ENCODE measurements at places on chromosomes 16 and 17. TPM values are rescaled to one million over a fixed set of nuclear protein-coding genes. Genes with fewer than 3 reads are reported as not detected.

Gene MYH1
- total RNA-seq = not detected

Gene MRC2
- 5.2 TPM for total RNA-seq

Gene COX6A2
- total RNA-seq = not detected

Gene CCT6B
- 1.3 TPM for total RNA-seq

Gene ATF7IP2
- 49.1 TPM for total RNA-seq

Gene TEX14
- total RNA-seq = 0.59 TPM

DNA sequence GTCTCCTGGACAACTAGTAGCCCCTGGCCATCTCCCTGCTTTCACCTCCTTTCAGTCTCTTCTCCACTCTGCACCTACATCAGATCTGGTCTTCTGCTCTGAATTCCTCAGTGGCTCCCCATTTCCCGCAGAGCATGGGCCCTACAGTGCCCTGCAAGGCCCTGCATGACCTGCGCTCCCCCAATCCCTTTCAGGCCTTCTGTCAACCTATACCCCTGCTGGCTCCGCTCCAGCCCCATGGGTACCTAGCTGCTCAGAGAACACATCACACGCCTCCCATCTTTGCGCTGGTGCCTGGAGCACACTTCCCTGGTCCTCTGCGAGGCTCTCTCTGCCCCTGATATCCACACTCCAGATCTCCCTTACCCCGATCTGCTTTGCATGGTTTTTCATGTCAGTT is 145.2 kb downstream of the KATNIP start:
- no peaks in the 10 kb centered on the region for H3K4me1 ChIP-seq
- DNase-seq = no peak
- no peaks in the 10 kb centered on the region for H3K27me3 ChIP-seq
- H3K4me3 ChIP-seq = no peak overlapping the region
- H3K27ac ChIP-seq = no peak overlapping the region

DNA sequence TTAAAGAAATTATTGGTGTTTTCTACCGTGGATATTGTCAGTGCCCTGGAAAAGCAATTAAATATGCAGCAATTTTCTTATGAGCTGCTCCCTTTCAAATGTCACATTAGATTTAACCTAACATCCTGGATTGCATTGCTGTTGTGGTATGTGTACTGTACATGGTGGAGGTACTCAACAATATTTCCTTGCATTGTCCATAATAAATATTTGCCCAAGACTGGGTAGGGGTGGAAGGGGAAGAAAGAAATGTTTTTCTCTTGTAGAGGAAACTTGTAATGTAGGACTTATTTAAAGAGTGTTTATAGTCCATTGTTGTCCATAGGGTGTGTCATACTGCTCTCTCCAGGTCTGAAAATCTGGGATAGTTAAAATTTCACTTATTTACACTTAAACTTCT is 346.2 kb upstream of the TBX2 start:
- no peaks in the 10 kb centered on the region for H3K4me1 ChIP-seq
- H3K36me3 ChIP-seq = no peaks in the 10 kb centered on the region
- no peak overlapping the region for H3K4me3 ChIP-seq
- no peak overlapping the region for H3K27ac ChIP-seq
- H3K27me3 ChIP-seq = no peaks in the 10 kb centered on the region

DNA sequence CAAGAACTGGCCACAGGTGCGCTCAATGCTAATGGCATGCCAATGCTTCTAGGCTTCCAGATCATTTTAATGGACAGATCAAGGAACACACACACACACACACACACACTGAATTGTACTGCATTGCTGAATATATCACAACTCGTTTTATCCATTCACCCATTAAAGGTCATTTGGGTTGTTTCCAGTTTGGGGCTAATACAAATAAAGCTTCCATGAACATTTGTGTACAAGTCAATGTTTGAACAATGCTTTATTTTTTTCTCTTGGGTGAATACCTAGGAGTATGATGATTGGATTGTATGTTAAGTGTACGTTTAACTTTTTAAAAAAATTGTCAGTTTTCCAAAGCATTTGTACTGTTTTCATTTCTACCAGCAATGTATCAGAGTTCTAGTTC is 3.6 kb upstream of the PCTP start:
- peaks cover 15% of the 10 kb centered on the region for H3K4me1 ChIP-seq
- H3K36me3 ChIP-seq = no peaks in the 10 kb centered on the region
- H3K27me3 ChIP-seq = peaks cover 2% of the 10 kb centered on the region
- DNase-seq = no peak
- H3K27ac ChIP-seq = no peak overlapping the region
- H3K4me3 ChIP-seq = no peak overlapping the region

DNA sequence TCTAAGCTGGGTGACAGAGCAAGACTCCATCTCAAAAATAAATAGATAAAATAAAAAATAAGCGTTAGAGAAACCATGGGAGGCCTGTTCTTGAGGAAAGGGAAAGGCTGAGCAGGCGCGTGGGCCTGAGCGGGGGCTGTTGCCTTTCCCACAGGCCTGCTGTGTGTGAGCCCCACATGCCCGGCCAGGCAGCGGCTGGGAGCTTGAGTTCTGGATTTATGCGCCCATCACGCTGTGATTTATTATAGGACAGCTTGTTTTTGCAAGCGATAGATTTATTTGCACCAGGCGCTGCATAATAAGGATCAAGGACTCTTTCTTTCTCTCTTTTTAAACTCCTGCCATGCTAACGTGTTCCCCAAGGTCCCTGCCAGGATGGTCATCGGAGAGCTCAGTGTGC is 14.8 kb upstream of the WFDC1 start:
- no peak for DNase-seq
- H3K27ac ChIP-seq = no peak overlapping the region
- H3K36me3 ChIP-seq = no peaks in the 10 kb centered on the region

DNA sequence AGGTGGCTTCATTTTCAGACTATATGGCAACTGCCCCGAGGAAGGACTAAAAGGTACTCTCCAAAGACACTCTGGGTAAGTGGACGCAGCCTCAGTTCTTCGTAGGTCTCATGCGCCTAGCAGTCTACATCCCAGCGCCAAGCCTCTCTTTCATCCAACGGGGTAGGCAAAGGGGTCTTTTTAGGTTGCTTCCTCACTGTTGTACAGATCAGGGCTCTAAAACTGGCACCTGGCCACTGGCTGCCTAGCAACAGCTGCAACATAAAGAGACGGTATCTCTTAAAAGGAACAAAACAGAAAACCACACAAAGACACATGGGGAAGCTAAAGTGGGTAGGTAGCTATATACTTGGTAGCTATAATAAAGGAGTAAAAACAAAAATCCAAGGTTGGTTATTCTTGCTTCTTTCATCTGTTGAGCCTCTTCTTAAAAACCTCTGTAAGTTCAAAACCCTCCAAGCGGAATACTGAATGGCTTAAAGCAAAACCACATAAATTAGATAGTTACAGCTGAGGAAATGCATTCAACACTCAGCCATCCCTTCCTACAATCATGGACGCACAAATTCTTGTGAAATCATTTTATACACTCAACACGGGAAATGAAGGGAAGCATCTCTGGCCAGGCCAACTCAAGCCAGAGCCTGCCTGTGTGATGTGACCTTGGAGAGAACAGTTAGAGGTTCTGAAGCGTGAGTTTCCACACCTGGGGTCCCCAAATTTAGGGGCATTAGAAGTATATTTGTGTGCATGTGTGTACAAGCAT is 22.7 kb downstream of the CYTH1 start:
- peak; percentile 89 for DNase-seq
- H3K27ac ChIP-seq = peak overlapping the region; percentile 95
- H3K4me1 ChIP-seq = peaks cover 85% of the 10 kb centered on the region
- H3K4me3 ChIP-seq = peak overlapping the region; percentile 16
- no peaks in the 10 kb centered on the region for H3K27me3 ChIP-seq
- H3K36me3 ChIP-seq = no peaks in the 10 kb centered on the region

GRCh38 chr16:89738538-89739317 is 17.4 kb downstream of the ZNF276 start:
- peaks cover 21% of the 10 kb centered on the region for H3K4me1 ChIP-seq
- H3K36me3 ChIP-seq = peaks cover 38% of the 10 kb centered on the region
- H3K27ac ChIP-seq = no peak overlapping the region
- DNase-seq = no peak
- H3K4me3 ChIP-seq = no peak overlapping the region

GRCh38 chr17:4479982-4480751 is 18.5 kb upstream of the SPNS2 start:
- peak overlapping the region; percentile 64 for H3K27ac ChIP-seq
- H3K4me3 ChIP-seq = no peak overlapping the region

GRCh38 chr17:15281909-15282308 is 16.8 kb upstream of the PMP22 start:
- no peak overlapping the region for H3K27ac ChIP-seq
- H3K4me1 ChIP-seq = no peaks in the 10 kb centered on the region
- no peak for DNase-seq
- H3K4me3 ChIP-seq = no peak overlapping the region
- H3K36me3 ChIP-seq = no peaks in the 10 kb centered on the region
- peaks cover 19% of the 10 kb centered on the region for H3K27me3 ChIP-seq

DNA sequence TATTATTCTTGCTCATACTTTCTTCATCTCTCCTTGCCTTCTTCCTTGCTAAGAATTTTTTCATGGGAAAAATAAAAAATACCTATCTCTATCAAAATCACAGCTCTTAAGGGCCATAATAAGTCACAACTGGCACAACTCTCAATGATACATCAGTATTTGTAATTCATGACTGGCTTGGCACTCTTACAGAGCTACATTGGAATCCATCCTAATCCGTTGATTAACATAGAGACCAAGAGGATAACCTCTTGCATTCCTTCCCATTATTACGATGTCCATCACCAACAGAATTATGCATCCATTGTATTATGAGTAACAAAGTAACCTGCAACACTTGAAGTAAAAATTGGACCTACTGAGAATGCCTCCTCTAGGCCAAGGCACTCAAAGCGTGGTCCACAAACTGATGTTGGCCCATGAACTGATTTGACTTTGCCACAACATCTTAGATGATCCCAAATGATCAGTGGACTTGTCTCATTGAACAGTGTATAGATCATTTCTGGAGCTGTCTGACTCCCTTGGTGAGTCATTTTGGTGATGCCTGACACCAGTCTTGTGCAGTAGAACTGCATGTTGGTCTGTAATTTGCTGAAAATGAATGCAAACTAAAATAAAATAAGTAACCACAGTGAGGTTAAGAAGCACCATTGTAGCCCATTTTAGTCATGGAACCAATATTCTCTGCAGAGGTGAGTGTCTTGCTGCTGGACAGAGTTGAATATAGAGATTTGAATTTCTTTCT is 163.2 kb downstream of the AXIN2 start:
- no peaks in the 10 kb centered on the region for H3K36me3 ChIP-seq
- H3K27me3 ChIP-seq = peaks cover 7% of the 10 kb centered on the region
- no peak for DNase-seq
- peaks cover 18% of the 10 kb centered on the region for H3K4me1 ChIP-seq

GRCh38 chr17:27226611-27227230 is 67.2 kb upstream of the WSB1 start:
- DNase-seq = no peak
- H3K4me1 ChIP-seq = no peaks in the 10 kb centered on the region

Measured in T-cell (primary cell).